ENCODE measurements at places on chromosomes 13 and 19. TPM values are rescaled to one million over a fixed set of nuclear protein-coding genes. Genes with fewer than 3 reads are reported as not detected.

The RNF225 gene
- total RNA-seq = 0.38 TPM

- DNase-seq = no peak
Measured at GRCh38 chr13:46602531-46602930, 49.6 kb downstream of the LRCH1 start.

GRCh38 chr13:43042410-43042921, 19.1 kb downstream of the DNAJC15 start:
- DNase-seq = no peak

The ARL11 gene
- total RNA-seq = not detected

- DNase-seq = no peak
Measured at GRCh38 chr13:22262001-22262885, 591.4 kb downstream of the FGF9 start.

DNA sequence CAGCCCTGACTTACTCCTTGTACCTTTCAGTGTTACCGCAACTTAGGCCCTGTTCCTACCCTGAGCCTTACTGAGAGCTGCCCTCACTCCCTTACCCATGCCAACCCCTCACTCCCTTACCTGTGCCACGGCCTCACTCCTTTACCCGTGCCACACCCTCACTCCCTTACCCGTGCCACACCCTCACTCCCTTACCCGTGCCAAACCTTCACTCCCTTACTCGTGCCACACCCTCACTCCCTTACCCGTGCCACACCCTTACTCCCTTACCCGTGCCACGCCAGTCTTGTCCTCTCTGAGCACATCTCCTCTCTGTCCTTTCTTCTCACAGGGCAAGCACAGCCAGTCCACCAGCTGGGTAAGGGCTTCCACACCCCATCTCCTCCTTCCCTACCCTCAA, 20.3 kb downstream of the AXL start:
- DNase-seq = no peak

GRCh38 chr19:50750010-50750409, 20.3 kb upstream of the GPR32 start:
- DNase-seq = no peak

- DNase-seq = no peak
Measured at GRCh38 chr13:32225481-32225931, 89.7 kb downstream of the ZAR1L start.

DNA sequence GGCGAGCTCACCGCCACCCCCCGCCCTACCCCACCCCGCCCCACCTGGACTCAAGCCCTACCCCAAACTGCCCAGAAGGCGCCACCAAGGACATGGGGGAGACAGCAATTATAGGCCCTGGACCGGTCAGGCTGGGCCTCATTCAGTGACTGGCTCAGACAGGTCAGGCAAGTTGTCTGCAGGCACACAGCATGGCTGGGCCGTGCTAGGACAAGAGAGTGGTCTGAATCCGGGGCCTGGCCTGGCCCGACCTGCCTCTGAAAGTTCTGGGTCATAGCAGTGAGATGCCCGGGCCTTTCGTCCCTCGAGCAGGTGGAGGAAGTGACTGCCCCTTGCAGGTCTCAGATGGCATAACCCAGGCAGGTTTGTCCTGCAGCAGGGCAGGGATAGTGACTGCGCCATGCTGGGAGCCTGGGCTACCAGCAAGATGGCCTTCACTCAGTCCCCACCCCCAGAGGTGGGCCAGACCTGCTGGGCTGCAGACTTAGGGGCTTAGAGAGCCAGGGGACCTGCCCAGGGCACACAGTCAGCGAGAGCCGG, 21.0 kb downstream of the COMP start:
- DNase-seq = no peak

DNA sequence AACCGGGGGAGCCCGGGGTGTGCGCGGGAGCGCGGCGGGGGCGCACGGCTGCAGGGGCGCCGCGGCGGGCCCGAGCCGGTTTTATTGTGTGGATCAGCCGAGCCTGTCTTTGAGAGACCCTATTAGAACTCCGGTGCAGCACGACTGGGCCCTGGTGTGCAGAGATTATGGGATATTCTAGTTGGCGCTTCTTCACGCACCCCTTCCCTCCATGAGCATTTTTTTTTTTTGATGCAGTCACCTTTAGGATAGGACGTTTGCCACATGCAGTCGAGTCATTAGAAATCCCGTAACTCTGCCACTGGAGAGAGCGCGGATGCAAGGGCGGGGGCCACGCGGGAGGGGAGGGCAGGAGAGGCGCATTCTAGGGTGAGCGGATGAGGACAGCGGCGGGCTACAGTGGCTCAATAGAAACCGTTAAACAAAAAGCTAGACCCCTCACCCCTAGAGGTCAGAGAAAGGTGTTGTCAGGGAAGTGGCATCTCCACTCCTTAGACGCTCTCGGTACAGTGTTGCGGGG, 3.7 kb downstream of the FGF9 start:
- DNase-seq = no peak

GRCh38 chr19:32345261-32346207, at the start of gene ZNF507:
TSS of gene ZNF507 (plus strand) at chr19:32345610. CDS start at chr19:32352831, 7,221 bp downstream.
- DNase-seq = peak; percentile 93

DNA sequence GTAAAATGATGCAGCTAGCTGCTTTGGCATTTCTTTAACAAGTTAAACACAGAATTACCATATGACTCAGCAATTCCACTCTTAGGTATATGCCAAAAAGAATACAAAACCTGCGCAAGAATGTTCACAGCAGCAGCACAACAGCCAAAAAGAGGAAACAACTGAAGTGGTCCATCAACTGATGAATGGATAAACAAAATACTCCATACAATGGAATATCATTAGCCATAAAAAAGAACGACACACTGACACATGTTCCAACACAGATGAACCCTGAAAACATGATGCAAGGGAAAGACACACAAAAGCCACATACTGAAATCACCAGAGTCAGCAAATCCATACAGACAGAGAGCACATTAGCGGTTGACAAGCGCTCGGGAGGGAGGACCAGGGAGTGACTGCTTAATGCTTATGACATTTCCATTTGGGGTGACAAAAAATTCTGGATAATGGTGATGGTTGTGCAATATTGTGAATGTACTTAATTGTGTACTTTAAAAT, 3.0 kb downstream of the PCID2 start:
- no peak for DNase-seq

The ERICH6B gene
- total RNA-seq = not detected

The SIGLEC5 gene
- total RNA-seq = not detected

The CLEC17A gene
- total RNA-seq = 0.04 TPM

GRCh38 chr13:100124265-100124664, 35.4 kb downstream of the PCCA start:
- no peak for DNase-seq

Measured in SJCRH30 (cell line).